ENCODE measurements at places on chromosomes 3 and 15.

DNA sequence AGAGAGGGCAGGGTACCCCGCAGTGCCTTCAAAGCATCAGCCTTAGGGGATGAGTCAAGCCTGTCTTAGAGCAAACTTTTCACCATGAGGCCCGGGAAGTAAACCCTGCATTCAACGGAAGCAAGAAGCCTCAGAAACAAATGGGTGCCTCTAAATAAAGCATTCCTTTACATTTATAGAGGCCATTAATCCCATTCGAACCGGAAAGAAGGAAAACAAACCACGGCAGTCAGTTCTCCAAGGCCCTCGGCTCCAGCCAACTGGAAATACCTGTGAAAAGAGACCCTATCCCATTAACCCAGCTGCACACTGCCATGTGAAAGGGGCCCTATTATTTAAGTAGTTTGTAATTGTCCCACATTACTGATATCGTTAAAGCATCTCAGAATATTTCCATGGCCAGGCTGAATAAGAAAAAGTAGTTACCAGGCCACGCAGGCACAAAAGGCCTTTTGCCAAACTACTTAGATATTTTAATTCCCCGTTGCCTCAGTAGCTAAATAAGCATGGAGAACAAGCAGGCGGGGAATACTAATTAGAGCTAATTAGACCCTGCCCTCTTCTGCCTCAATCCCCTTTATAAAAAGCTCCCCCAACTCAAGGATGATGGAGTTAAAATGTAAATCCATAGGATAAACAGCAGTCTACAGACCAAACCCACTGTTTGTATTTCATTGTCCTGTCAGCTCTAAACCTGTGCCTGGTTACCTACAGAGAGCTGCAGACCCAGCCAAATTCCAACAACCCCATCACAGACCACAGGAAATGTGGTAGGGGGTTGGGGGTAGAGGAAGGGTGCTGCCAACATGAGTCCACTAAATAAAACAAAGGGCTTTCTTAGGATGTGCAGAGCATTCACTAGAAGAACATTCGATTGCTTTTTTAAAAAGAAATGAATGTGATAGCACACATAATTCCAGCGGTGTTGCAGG, 4.1 kb downstream of the ITGB5 start:
- no peak for DNase-seq

GRCh38 chr3:111051354-111051753, 20.3 kb upstream of the NECTIN3 start:
- DNase-seq, result no peak

- no peak for DNase-seq
Measured at GRCh38 chr15:62624547-62625378, 417.8 kb upstream of the TPM1 start.

DNA sequence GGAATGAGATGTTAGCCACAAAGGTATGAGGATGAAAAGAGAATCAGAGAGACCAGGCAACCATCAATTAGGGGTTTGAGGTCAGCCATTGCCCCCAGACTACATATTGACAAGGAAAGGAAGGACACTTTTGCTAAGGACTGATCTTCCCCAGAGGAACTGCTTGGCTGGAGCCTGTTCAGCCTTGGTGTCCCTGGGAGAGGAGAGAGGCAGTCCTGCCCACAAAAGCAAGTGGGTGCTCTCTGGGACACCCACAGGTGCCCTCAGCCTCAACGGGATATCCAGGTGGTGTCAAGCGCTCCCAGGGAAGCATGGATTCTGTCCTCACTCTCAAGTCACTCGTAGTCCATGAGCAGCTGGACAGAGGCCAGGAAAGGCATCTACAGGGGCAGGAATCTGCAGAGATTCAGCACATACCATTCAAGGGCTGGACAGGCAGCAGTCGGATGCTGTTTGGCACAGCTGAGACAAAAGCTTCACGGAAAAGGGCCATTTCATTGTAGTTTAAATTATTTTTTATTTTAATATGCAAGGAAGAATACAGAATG, 166.2 kb downstream of the UACA start:
- DNase-seq, result no peak

DNA sequence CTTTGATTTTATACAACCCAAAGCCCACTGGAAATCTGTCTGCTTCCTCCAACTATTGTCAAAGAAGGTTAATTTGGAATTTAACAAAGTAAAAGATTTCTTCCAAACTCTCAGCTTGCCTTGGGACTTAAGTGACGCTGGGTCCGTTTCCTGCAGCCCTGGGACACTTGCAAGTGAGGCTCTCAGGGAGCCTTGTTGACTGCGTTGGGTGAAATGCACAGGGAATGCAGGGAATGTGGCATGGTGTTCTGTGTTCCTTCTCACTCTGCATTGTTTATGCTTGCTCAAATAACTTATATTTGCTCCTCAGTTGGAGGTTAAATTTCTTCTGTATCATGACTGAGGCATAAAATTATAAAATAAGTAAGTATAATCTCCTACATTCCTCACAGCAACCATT, 60.9 kb upstream of the TJP1 start:
- no peak for DNase-seq

- no peak for DNase-seq
Measured at GRCh38 chr3:128466840-128467541, at the start of gene DNAJB8. TSS of gene DNAJB8 (minus strand) at chr3:128466890. CDS start at chr3:128463245, 3,645 bp downstream.

DNA sequence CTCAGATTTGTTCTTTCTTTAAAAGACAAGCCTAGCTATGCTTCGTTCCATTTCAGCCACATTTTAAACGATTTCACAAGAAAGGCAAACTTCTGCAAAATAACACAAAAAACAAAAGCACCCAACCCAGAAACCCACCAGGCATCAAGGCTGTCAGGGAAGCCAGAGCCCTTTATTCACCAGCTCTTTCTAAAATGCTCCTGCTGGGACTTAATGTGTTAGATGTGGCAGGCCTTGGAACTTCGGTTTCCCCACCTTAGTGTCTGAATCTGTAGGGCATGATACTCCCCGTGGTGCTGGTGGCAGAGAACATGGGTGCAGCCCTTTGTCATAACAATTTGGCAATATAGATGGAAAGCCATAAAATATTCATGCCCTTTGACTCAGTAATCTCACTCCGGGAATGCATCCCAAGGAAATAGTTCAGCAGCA, 56.8 kb upstream of the LCTL start:
- no peak for DNase-seq

DNA sequence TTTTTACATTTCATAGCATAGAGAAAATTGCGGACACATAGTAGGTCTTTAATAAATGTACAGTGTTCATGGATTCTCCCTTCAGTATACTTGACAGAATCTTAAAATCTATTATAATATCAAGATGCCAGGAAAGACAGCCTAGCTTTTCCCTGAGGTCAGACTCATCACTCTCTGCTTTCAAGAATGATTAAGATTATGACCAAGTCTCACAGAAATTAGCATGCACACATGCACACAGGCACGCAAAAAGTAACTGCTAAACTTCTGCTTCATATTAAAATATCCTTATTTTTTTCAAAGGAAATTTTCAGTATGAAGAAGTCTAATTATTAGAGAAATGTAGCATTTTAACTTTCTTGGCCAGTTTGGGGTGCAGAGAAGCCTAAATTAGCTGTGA, 493.8 kb upstream of the NECTIN3 start:
- no peak for DNase-seq

GRCh38 chr15:31415201-31415600, 88.6 kb downstream of the KLF13 start:
- DNase-seq, result no peak

GRCh38 chr3:52373676-52374075, 57.6 kb downstream of the DNAH1 start:
- DNase-seq, result no peak

DNA sequence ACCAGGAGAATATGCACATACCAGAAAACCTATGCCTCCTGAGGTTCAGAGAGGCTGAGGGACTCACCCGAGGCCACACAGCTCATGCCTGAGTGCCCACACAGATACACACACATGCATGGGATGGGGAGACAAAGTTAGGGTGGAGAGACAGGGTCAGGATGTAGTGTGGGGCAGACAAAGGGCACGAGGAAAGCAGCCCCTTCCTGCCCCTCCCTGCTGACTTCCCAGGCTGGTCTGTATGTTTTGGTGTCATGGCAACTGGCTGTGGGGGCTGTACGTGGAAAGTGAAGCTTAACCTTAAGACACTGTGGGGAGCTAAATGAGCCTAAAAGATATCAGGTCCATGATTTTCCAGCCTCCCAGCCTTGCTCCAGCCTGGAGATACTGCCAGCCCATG, 57.8 kb downstream of the EPHB3 start:
- no peak for DNase-seq

DNA sequence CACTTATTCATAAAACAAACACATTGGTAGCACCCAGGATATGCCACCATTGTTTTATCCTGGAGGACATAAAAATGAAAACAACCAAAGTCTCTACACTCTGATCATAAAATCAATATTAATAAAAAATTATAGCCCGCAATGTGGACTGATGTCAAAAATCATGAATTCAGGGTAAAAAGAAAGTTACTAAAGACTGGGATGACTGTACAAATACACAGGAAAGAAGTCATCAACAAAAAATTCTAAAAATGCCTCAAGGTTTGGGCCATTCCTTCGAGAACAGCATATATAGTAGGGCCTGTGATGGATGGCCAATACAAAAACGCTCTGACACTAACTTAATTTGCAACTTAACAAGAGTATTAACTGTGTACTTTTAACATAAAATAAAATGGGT, 76.8 kb downstream of the THBS1 start:
- DNase-seq, result peak; percentile 7

- no peak for DNase-seq
Measured at GRCh38 chr3:133463347-133463860, 63.5 kb downstream of the BFSP2 start.

- no peak for DNase-seq
Measured at GRCh38 chr3:64667138-64667537, 20.7 kb downstream of the ADAMTS9 start.

DNA sequence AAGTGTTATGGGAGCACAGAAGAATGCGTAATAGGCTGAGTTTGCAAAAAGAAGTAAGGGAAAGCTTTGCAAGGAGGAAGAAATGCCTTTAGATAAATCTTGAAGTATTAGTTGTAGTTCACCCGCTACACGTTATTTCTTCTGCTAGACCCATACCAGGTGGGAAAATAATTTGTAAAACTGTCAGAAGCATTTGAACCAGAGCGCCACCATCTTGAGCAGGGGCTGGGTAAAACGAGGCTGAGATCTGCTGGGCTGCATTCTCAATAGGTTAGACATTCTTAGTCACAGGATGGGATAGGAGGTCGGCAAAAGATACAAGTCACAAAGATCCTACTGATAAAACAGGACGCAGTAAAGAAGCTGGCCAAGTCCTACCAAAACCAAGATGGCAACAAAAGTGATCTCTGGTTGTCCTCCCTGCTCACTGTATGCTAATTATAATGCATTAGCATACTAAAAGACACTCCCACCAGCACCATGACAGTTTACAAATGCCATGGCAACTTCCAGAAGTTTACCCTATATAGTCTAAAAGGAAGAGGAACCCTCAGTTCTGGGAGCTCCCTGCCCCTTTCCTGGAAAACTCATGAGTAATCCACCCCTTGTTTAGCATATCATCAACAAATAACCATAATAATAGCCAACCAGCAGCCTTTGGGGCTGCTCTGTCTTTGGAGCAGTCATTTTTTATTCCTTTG, 50.0 kb upstream of the ZNF280D start:
- DNase-seq, result no peak

GRCh38 chr15:88255484-88256278, 858 bp downstream of the NTRK3 start:
- no peak for DNase-seq

- no peak for DNase-seq
Measured at GRCh38 chr3:77605865-77606264, 566.0 kb downstream of the ROBO2 start.

GRCh38 chr3:149781741-149782140, 10.6 kb downstream of the ANKUB1 start:
- DNase-seq, result no peak

DNA sequence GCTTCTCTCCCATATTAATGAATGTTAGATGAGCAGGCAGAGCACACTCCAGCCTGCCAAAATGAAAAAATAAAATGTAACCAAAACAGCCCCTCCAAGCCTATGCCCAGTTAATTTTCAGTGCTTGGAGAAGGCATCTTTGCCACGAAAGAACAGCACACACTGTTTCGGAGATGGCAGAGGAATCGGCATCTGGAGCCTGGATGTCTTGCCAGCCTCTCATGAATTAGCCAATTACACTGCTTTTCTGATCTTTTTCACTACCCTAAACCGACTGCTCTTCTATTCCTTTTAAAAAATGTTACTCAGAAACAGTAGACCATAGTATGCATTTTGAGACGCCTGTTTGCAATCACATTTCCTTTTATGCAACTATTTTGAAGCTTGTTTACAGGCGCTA, 249.6 kb downstream of the TLE3 start:
- DNase-seq, result no peak

GRCh38 chr3:152257563-152258035, 11.1 kb upstream of the MBNL1 start:
- no peak for DNase-seq

- peak; percentile 40 for DNase-seq
Measured at GRCh38 chr3:172142051-172142863, 102.9 kb downstream of the FNDC3B start.

GRCh38 chr15:41877631-41878354, 16.1 kb downstream of the SPTBN5 start:
- DNase-seq, result no peak

GRCh38 chr3:105051111-105051510, 315.6 kb upstream of the ALCAM start:
- DNase-seq, result no peak

All from AG04449 (cell line).